ENCODE measurements at places on chromosomes 7 and 10.
A peak's percentile ranks its signal among the peaks of the same experiment; 100 is the strongest.

- DNase-seq = no peak
Measured at GRCh38 chr7:33807779-33808482, 97.4 kb upstream of the BMPER start.

- DNase-seq = no peak
Measured at GRCh38 chr7:107185716-107186115, 16.9 kb downstream of the HBP1 start.

DNA sequence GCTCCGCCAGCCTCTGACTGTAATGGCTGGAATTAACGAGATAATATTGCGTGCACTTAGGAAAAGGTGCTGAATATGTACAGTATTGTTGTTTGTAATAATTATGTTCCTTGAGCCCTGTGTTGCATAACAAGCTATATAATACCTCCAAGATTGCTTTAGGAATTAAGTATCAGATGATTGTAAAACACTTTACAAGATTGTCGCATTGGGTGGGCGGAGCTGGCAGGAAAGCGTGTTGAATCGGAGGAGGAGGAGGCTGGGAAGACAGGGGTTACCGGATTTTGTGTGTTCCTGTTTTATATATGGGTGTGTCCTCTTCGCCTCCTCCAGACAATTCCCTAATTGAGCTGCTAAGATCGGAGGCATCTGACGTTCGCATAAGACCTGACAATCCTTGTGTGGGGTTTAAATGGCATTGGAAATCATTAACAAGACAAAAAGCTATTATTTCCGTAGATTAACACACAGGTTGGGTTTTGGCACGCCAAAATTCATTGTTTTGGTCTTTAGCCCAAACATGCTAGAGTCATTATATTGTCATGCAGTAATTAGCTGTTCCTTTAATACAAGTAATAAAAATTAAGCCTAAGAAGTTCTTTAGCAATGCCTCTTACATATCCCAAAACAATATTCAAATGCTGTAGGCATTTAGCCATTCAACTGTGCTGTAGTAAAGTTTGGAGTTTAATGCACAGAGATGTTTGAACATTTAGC, 192.9 kb upstream of the SH2B2 start:
- DNase-seq = no peak

DNA sequence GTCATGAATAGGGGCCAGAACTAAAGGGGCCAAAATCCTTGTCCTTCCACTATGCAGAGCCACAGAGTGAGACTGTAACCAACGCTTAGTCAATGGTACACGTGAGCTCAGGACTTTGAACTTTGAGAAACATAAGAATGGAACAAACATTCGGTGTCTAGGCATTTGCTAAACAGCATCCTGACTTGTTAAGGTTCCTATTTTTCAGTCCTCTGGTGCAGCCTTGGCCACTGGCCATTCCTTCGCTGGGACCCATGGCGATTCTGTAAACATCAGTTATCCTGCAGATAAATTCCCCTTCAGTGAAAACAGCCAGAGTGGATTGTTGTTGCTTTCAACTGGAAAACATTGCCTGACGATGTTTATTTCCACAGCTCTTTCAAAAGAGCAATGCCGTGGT, 266.8 kb downstream of the SORCS1 start:
- DNase-seq = peak; percentile 44

DNA sequence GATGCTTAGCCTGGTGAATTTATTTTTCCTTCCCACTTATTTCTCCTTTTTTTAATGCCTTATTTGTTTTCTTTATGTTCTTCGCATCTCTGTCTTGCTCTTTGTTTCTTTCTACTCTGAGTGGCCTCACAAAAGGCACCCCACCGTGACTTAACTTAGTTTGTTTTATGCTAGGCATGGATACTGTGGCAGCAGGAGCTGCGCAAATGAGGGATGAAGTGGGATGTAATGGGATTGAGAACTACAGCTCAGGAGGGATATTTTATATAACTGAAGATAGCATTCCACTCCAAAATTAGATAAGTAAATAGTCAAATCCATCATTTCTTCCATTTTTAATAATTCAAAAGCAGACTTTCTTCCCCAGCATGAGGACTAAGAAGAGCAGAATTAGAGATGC, 1.7 kb upstream of the CACNA2D1 start:
- DNase-seq = no peak
